AG09319 (cell line): ENCODE measurements at places on chromosomes 3 and 15.
A peak's percentile ranks its signal among the peaks of the same experiment; 100 is the strongest.

DNA sequence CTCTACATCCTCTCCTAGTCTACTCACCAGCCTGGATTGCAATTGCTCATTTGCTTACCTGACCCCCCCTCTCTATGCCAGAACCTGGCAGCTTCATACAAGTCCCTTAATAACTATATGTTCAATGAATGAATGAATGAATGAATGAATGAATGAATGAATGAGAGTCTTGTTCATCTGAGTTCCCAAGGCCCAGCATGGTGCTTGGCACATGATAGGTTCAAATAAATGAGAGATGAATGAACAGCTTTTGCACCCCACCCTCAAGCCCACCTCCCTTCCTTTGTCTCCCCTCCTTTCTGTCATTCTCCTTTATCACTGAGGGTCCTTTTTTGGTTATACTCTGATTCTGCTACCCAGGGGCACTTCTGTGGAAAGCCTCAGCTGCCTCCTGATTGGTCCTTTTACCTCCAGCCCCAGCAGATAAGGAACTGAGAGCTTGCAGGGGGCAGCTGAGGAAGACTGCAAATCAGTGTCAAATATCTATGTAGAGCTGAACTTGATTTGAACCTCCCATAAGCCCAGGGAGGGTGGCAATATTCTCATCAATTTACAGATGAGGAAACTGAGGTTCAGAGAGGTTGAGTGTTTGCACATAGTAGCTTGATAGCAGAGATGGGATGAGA is 54.1 kb upstream of the CHRNB4 start:
- DNase-seq = no peak

- DNase-seq = no peak
Observed at GRCh38 chr3:131730581-131730980, 227.8 kb upstream of the MRPL3 start.

DNA sequence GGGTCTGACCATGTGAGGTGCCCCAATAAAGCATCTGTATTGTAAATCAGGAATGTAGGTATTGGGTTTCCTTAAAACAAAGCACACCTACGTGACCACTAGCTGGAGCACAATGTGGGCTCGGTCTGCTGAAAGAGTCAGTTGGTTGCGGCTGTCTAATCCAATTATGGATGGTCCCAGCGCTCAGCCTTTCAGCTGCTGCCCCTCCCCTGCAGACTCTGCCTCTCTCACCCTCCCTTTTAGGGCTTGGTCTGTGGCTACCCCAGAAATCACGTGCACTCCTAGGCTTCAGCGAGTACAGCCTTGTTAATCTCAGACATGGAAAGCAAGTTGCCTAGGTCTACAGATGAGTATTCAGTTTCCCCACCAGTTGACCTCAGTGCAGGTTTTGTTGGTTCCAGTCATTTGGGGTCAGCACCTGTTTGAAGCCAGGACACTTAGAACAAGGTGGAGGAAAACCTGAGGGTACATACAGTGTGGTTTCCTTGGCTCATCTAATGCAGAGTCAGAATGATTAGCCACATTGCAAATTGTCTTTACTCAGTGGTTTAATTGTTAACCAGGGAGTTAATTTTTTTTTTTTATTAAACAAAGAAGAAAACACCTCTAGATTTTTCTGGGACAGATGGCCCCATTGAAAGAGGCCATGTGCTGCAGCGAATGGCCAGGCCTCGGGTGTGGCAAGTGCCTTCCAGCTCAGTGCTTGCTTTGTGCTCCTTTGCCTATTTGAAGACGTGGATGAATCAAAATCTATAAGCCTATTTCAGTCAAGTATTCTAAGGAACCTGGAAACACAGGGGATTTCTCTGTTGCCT is 137.7 kb downstream of the IGF1R start:
- no peak for DNase-seq

GRCh38 chr3:49469037-49469935 is 781 bp upstream of the DAG1 start:
- peak; percentile 57 for DNase-seq

DNA sequence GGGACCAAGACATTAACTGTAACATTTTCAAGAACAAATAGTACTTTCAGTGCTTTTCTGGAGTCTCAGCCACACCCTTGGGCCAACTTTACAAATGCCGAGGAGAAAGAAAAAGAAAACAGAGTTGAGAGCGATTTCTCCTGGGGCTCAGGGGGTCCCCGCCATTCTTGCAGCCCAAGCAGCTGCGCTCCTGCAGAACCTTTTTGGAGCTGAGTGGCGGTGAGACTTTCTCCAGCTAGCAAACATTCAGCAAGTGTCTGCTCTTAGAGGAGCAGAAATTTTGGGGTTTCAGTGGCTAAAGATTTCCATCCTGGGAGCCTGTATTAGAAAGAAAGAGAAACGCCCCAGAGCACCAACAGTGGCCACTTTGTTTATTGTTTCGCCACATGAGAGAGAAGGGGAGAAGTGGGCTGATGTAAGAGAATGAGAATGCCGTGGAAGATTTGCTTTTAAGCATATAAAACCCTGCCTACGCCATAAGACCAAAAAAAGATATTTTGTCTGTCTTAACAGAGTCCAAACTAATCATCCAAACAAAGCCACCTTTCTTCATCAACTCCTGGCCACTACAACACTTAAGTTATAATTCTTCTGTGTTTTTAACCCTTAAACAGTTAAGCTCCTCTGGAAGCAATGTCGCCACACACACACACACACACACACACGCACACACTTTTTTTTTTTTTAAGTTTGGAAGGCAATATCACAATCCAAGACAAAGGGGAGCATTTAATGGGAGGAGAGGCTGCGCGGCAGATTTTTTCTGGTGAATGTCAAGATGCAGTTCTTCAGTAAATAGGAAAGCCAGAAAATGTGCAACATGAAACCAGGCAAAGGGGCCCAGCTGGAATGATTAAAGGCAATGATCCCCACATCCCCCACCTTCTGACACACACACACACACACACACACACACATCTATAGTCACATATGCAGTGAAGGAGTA is 19.2 kb downstream of the EID1 start:
- DNase-seq = peak; percentile 71
